Caudate nucleus (tissue), 63 donors: ENCODE measurements at places on chromosomes 7 and 10.

DNA sequence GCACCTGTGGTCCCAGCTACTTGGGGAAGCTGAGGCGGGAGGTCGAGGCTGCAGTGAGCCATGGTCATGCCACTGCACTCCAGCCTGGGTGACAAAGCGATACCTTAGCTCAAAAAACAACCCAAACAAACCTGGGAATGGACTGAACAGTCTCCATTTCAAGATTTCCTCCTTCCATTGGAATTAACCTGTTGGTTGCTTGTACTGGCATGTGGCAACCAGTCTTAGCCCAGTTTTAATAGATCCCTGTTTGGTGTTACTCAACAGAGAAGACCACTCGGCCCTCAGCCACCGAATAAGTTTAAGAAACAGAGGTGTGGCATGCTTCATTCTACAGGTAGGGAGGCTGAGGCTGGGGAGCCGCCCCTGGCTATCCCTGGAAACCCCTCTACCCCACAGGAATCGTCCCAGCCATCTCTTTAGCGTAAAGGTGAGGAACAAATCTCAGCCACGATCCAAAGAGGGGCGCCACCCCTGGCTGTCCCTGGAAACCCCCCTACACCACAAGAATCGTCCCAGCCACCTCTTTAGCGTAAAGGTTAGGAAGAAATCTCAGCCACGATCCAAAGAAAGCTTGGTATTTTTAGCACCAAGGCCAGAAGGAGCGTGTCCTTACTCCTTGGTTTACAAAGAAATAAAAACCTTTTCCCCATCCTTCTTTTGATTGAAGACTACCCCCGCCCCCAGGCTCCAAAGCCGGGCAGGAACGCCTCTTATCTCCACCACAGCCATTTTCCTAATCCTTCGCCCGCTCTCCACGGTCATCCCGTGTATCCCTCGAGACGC is 861 bp upstream of the TSPAN14 start:
- no peak for DNase-seq

- no peak for DNase-seq
These were observed 128.9 kb downstream of the ZNF365 start for GRCh38 chr10:62502995-62503613.

DNA sequence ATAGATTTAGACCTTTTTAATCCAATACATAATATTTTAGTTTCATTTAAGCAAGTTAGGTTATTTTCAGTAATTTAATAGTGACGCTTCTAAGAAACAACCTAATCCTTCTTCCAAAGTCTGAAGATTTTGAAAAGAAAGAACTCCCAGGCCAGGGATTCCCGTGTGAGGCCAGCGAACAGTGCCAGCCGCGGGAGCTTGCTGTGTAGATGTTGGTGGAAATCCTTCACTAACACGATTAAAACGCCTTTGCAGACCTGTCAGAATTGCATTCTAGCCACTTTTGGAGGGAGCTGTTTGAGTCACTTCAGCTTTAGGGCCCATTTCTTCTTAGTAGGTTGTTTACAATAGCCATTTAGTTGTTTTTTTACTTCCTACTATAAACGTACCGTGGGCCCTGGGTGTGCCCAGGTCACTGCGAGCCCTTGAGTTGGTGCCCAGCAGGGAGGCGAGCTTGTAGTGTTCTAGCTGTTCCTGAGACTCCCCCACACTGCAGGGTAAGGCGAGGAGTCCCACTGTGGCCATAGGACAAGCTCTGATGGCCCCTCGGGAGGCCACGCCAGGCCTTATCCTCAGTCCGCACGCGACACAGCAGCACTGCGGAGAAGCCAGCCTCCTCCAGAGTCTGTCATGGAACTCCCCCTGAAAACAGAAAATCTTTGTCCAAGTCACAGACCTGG is 32.3 kb downstream of the PPP2R2D start:
- no peak for DNase-seq

GRCh38 chr10:17161775-17162174 is 32.2 kb upstream of the CUBN start:
- DNase-seq: no peak
